ENCODE measurements at places on chromosomes 7 and 10.

DNA sequence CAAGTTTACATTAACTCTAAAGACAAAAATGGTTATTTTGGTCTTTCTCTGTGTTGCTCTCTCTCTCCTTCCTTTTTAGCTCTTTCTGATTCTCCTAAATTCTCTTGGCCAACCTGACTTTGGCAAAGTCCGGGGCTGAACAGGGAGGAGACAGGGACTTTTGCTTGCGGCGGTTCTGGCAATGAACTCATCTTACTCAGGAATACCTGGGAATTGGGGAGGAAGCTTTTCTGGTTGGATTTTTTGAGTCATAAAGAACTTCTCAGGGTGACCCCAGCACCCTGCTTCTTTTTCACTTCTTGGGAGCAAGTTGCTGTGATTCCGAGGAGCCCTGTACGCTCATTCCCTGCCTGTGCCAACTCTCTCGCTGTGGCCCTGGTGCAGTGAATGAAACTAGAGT lies 16.0 kb downstream of the GATA3 start:
- DNase-seq, result no peak

DNA sequence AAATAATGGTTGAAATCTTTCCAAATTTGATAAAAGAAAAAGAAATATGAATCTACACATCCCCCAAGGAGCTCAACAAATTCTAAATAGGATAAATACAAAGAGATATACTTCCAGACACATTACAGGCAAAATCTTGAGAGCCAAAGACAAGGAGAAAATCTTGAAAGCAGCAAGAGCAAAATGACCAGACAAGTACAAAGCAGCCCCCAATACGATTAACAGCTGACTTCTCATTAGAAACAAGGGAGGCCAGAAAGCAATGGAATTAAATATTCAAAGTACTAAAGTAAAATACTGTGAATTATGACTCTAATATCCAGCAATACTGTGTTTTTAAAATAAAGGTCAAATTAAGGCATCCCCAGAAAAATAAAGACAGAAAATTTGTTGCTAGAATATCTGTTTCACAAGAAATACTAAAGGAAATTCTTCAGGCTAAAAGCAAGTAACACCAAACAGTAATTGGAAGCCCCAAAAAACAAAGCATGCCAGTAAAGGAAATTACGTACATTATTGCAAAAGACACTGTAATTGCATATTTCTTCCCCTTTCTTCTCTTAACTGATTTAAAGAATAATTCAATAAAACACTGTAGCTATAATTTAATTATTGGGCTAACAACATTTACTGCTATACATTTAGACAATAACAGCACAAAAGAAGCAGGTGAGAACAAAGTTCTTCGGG lies 36.4 kb downstream of the ZNF438 start:
- no peak for DNase-seq

DNA sequence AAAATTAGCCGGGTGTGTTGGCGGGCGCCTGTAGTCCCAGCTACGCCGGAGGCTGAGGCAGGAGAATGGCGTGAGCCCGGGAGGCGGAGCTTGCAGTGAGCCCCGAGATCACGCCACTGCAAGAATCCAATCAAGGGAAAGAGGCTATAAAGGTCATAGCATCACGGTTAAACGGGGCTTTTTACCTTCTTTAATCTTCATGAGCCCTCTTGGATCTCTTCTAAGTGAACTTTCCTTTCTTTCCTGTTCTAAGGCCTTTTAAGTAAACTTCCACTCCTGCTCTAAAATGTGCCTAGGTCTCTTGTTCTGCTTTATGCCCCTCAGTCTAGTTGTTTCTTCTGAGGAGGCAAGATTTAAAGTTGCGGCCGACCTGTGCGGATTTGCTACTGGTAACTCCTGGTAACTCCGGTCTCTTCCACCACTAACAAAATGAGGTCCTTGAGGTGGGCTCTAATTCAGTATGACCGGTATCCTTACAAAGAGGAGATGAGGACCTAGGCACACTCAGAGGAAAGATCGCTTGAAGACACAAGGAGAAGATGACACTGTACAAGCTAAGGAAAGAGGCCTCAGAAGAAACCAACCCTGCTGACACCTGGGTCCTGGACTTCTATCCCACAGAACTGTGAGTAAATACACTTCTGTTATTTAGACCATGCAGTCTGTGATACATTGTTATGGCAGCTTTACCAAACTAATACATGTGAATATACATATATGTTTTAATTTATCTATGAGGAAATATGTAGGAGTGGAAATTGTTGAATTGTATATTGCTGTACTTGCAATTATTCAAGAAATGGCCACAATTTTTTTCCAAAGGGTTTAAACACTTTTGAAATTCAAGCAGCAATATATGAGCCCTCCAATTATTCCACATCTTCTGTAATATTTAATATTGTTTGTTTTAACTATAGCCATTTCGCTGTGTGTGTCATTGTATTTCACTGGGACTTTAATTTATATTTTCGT lies 331.5 kb upstream of the CNTNAP2 start:
- no peak for DNase-seq

DNA sequence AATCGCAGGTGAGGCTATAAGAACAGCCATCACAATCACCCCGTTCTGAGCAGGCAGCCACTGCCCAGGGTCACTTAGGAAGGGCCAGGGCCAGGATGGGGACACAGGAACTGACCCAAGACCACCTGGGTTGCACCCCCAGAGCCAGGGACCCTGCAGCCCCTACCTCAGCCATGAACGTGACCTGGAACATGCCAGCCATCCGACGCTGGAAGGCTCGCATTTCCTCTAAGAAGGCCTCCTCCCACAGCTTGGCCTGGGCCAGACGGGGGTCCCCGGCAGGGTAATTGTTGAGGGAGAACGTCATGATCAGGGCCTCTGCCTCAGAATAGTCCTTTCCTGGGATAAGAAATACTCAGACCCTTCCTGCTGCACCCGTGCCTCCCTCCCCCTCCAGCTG lies 5.0 kb downstream of the NPC1L1 start:
- DNase-seq, result no peak

- no peak for DNase-seq
These were observed 261.6 kb downstream of the CELF2 start for GRCh38 chr10:11279314-11279713.

DNA sequence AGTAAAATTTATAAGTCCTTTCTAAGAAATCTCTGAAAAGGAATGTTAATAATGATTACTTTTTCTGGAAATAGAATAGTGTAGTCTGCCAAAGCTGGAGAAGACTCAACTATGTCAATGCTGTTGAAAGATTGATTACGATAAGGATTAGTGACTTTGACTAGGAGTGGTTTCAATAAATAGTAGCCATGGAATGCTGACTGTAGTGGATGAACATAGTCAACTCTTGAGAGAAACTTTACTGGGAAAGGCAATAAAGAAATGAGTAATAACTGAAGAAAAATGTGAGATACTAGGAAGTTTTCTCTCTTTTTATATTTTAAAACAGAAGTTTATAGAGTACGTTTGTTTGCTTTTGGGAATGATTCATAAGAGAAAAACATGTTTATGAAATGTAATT lies 105.0 kb upstream of the CDK13 start:
- DNase-seq, result no peak

- no peak for DNase-seq
These were observed 100.8 kb downstream of the EBF3 start for GRCh38 chr10:129863201-129863663.

GRCh38 chr7:155198901-155199845 lies 98.5 kb upstream of the INSIG1 start:
- peak; percentile 76 for DNase-seq

GRCh38 chr7:50738932-50739331 lies 43.8 kb downstream of the GRB10 start:
- no peak for DNase-seq

GRCh38 chr7:19982841-19983835 lies 209.7 kb upstream of the TMEM196 start:
- DNase-seq, result no peak

DNA sequence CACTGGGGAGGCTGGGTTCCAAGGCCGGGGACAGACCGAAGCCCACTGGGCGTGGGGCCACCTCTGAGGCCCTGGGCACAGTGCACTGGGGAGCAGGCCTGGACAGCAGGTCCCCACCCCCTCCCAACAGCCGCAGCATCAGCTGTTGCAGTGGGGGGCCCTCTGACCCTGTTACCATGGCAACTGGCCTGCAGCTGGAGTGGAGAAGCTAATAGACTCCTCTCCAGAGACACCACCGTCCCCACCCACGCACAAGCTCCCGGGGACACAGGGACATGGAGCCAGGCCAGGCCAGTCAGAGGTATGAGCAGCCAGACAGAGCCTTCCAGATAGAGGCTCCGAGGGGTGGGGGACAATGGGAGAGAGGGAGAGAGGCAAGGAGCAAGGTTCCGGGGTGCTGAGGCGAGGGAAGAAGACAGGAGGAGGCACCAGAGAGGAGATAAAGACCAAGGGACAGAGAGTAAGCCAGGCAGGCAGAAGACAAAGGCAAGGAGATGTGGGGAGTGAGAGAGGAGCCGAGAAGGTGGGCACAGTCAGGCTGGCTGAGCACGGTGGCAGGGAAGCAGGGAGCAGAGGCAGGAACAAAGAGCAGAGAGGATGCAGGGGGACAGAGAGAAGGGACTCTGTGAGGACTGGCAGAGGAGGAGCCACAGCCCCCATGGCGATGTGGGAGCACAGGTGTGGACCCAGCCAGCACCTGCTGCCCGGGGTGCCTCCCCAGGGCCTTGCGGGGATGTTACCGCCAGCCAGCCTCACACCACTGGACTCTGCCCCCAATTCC lies 6.7 kb downstream of the KCNH2 start:
- DNase-seq, result no peak

- no peak for DNase-seq
These were observed 14.8 kb upstream of the GLCCI1 start for GRCh38 chr7:7953806-7954205.

- no peak for DNase-seq
These were observed 28.3 kb upstream of the CREB5 start for GRCh38 chr7:28383975-28384374.

- DNase-seq, result no peak
These were observed 71.5 kb upstream of the EGR2 start for GRCh38 chr10:62887642-62888041.

- no peak for DNase-seq
These were observed 40.9 kb upstream of the FHIP2A start for GRCh38 chr10:114780577-114781184.

Measured in stimulated activated CD4-positive, alpha-beta T cell treated with anti-CD3 and anti-CD28 coated beads, Interleukin-2, amount 100 ng/mL, for 24 hours (primary cell).